Motor neuron (in vitro differentiated cells): ENCODE measurements at places on chromosomes 1 and 21. TPM values are rescaled to one million over a fixed set of nuclear protein-coding genes. Genes with fewer than 3 reads are reported as not detected.

DNA sequence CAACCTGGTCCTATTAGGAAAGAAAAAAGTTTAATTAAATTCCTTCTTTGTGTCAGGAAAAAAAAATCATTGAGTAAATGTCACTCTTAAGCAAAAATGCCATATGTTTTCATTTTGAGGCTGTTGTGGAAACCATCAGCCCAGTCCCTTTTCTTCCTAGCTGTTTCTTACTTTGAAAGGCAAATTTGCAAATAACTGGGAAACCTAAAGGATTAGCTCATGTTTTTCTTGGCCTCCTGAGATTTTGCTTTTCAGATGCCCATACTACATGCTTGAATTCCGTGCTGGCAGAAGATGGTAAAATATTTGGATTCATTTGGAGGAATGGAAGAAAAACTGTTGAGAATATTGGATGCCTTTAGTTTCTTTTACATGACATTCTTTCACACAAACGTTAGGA lies 182.1 kb upstream of the ADAMTS5 start:
- no peak for ATAC-seq

Gene IFI44L
- total RNA-seq = 65.9 and 96.2 TPM in 2 replicates

- no peak for ATAC-seq
These were observed 200.5 kb downstream of the PCP4 start for GRCh38 chr21:40067751-40068150.

DNA sequence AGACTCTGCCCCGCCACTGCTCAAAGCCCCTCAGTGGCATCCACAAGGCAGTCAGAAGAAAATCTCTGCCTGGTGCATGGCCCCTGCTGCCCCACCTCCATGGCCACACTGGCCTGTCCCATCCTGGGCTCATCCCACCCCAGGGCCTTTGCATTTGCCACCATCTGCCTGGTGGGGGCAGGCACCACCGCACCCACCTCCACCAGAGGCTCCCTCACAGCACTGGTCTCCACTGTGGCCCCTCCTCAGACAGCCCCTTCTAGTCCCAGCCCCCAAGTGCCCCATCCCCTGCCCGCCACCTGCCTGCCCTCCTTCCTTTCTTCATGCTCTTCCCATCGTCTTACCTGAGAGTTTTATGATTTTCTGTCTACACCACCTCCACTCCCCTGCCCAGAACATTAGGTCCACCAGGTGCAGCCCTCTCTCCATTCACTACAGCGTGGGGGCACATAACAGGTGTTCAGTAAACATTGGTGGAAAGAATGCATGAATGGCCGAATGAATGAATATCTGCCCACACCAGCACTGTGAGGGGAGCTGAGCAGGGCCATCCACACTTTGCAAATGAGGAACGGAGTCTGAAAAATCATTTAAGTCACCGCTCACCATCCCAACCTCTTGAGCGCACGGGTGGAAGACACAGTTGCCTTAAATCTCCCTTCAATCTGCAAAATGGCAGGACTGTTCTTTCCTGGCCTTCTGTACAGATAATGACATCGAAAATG lies 2.1 kb downstream of the PRDM15 start:
- no peak for ATAC-seq

- ATAC-seq = no peak
These were observed 33.5 kb downstream of the XKR8 start for GRCh38 chr1:27993241-27993640.

DNA sequence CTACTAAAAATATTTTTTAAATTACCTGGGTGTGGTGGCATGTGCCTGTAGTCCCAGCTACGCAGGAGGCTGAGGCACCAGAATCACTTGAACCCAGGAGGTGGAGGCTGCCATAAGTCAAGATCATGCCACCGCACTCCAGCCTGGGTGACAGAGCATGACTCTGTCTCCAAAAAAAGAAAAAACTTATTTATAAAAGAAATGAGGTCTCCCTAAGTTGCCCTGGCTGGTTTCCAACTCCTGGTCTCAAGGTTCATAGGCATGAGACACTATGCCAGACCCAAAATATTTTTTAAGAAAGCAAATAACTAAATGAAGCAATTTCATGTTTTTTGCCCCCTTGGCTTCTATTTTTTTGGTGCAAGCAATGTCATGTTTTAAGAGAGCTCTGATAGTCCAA lies 32.9 kb downstream of the EIF4G3 start:
- ATAC-seq = no peak

DNA sequence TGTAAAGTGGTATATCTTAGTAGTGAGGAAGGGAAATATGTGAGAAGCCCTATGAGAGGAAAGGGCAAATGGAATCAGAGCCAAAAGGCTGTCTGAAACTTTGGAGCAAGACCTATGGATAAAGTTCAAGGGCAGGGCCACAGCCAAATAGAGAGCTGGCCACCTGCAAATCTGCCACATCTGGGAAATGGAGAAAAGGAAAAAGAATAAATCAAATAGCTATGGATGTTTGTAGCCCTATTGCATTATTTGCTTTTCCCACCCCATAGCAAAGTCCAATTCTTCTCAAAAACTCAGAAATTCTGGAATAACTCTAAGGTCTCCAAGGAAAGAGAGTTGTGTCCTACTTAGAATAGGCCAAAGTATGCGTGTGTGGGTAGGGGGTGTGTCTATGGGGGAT lies 4.0 kb upstream of the HLX start:
- ATAC-seq = no peak

DNA sequence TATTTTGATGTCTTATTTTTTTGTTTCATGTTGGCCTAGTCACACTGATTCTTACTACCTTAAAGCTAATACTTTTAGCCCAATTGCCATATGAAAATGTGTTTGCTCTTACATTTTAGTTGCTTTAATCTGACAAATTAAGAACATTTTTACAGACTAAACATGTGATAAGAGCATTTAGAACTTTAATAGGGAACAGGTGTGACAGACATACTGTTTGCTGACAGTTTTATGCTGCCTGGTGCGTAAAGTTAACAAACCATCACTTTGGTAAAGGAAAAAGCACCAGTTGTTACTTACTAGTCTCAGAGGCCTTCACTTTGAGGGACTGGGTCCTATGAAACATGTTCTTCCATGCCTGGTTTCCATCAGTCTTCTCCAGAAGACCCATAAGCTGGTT lies 14.7 kb downstream of the CMPK1 start:
- no peak for ATAC-seq
